ENCODE measurements at places on chromosomes 6 and 20. TPM values are rescaled to one million over a fixed set of nuclear protein-coding genes. Genes with fewer than 3 reads are reported as not detected.

UBD gene
- total RNA-seq: 0.32 TPM

DNA sequence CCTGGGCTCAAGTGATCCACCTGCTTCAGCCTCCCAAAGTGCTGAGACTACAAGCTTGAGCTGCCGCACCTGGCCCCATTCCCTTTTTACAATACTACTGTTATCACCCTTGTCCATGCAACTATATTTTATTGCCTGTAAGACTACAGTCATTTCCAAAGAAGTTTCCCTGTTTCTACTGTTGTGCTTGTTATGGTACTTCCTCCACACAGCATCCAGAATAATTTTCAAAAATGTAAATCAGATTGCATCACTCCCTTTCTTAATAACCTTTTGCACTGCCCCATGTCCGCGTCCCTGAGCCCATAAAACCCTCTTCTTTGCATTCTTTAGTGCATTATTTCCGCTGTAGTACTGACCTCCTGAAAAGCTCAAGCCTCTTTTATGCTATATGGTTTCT is 128.9 kb upstream of the AKIRIN2 start:
- DNase-seq: no peak

GRM1 gene
- total RNA-seq: 0.13 TPM

DNA sequence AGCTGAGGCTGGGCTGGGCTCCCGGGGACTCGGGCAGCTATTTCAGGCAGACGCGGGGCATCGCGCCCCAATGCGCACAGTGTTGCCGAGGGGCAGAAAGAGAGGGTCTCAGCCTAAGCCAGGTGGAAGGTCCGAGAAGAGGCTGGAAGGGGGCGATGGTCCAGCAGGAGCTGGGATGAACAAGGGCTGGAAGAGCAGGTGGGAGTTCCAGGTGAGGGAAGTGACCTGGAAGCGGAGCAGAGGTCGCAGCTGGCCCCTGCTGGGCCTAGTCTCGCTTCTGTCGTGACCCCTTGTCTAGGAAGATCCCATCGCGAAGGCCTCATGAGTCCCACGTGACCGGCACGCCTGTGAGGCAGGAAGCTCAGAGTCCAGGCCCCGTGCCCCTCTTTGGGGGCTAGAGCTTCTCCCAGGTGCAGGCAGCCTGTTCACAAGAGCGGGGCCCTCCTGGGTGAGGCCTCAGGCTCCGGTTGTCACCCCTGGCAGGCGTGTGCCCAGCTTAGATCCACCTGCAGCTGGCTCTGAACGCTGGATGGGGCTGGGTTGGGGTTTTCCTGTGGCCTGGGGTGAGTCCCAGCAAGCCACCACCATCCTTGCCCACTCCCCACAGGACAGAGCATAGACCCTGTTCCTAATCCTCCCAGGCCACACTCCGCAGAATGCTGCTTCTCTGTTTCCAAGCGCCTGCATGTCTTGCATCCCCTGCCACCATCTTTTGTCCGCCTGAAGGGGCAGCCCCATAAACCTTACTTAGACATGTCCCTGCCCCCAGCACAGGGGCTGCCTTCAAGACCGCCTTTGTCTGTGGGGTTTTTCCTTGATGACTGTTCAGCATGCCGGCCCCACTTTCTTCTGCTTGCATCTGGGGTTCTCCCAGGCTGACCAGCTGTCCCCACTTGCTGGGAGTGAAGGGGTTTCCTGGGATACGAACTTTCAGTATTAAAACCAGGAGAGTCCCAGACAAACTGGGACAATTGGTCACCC is 15.1 kb downstream of the SLC22A3 start:
- no peak for DNase-seq

- DNase-seq: no peak
These were observed 133.8 kb upstream of the CCN2 start for GRCh38 chr6:132084811-132085509.

GRCh38 chr20:50548396-50548795 is 38.2 kb downstream of the PTPN1 start:
- no peak for DNase-seq

DNA sequence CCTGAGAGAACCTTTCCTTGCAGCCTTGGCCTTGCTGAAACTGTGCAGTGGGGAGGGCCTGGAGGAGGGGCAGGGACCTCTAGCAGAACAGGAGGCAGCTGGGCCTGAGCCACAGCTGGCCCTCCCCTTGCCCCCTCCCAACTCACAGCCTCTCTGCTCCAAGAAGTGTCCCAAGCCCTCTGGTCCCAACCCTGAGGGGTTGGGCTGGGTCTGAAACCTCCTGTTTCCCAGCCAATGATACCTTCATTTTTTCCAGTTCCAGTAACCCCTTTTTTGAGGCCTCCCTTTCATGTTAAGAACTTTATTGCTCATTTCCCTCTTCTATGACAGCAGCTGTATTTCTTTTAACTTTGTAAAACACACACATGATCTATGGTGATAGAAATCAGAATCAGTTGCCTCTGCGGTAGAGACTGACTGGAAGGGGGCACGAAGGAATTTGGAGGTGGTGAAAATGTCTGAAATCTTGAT is 17.9 kb upstream of the ARMC12 start:
- no peak for DNase-seq

All from aorta (tissue), 5 donors.